Activated T-helper 1 cell treated with anti-CD3 and anti-CD28 coated beads, Interleukin-2, amount 50 U/mL, for 16 hours (primary cell): ENCODE measurements at places on chromosomes 16 and 17.

GRCh38 chr17:5234645-5235576 is at the start of gene SCIMP:
TSS of gene SCIMP (minus strand) at chr17:5234860. CDS start at chr17:5234755, 105 bp downstream.
- DNase-seq, result no peak

GRCh38 chr17:48997103-48997826 is at the start of gene IGF2BP1:
TSS of gene IGF2BP1 (plus strand) at chr17:48997385. CDS start at chr17:48997746, 361 bp downstream.
- DNase-seq, result no peak

DNA sequence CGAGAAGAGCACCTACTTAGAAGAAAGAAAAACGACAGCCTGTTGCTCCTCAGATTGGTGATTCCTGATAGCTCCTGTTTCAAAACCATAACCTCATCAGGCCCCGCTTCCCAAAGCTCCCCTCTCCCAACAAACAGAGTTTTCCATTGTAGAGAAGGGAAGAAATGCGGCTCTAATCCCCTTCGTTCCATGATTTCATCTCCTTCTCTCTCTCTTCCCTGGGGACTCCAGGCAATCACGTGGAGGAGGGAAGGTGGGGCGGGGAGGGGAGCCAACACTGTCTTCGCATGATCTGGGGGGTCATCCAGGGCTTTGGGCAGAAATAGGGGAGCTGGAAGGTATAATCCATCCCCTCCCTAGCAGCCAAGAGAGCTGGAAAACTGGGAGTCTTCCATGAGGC is 43.4 kb downstream of the MEOX1 start:
- no peak for DNase-seq

DNA sequence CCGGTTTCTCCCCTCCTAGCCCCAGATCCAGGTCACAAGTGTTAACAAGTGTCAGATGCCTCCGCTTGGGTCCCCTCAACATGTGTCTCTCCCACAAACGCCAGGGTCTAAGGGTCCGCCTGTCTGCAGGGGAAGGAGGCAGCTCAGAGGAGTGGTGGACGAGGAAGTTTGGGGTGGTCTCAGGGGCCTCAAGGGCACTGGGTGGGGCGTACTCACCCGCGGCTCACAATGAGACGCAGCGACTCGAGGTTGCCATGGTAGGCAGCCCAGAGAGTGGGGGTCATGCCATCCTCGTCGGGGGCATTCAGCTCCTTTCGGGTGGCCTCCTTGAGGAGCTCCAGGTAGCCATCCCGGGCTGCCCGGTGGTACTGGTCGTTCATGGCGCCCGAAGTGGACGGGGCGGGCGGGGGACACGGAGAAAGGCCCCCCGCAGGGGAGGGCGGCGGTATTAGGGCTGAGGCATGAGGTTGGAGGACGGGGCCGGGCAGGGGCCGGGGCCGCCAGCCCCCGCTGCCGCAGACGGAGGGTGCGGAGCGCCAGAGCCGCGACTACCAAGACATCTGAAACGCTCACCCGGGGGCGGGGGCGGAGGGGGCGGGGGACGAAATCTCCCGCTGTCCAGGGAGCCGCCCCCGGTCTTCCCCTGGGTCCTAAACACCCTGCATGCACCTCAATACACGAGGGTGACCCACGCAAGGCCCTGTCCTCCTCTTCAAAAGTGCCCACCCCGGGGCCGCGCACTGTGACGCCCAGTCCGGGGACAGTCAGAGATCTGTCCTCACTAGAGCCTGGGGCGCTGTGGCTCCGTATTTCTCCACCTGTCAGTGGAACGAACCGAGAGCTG is at the start of gene USH1G:
Gene USH1G (minus strand): TSS at position 562 of the 844 bp plus-strand sequence. CDS start 182 bp downstream, at position 380.
- DNase-seq, result no peak

- DNase-seq, result no peak
These were observed 3.4 kb upstream of the ENGASE start for GRCh38 chr17:79071161-79071740.

DNA sequence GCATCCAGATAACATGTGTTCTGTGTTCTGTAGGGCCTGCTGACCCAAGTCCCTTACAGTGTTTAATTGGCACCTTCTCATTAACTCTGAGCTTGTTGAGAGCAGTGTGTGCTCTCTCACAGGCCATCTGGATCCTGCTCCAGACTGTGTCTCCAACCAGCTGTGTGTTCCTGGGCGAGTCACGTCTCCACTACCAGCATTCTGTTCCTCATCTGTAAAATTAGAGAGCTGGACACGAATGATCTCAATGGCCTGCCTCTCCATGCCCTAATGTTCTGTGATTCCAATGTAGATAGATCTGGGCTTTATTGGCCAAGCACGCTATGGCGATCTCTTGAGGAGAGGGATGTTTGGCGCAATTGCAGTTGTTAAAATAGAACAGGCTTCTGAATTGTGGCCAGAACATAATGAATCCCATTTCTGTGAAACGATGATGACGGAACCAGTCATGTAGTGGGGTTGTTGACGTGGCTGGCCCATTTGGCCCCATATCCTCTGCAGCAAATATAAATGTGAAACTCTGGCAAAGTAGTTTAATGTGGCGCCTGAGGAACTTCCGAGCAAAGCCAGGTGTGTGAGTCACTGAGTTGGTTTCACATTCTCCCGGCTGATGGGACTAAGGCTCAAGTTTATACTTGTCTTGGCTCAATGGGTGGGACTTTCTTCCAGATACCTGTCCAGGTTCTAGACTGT is 22.2 kb downstream of the TBX4 start:
- no peak for DNase-seq

GRCh38 chr17:15238676-15239422 is 26.3 kb downstream of the PMP22 start:
- no peak for DNase-seq

DNA sequence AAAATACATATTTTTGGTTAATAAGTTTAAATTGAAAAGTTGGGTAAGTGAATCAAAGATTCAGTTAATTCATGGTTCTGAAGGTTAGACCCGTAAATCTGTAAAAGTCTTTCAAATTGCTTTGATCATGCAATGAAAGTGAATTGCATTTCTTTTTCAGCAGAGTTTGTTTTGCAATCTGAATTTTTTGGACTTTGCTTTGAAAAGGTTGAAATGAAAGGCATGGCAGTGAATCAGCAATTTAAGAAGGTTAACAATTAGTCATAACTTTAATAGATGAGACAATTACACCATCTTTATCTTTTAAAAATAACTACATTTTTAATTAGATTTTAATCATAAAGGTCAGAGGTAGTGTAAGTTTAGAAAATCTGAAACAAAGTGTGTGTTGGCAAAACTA is 310.9 kb upstream of the KCNJ16 start:
- DNase-seq, result no peak

- DNase-seq, result no peak
These were observed 55.8 kb downstream of the KSR1 start for GRCh38 chr17:27512031-27512430.

DNA sequence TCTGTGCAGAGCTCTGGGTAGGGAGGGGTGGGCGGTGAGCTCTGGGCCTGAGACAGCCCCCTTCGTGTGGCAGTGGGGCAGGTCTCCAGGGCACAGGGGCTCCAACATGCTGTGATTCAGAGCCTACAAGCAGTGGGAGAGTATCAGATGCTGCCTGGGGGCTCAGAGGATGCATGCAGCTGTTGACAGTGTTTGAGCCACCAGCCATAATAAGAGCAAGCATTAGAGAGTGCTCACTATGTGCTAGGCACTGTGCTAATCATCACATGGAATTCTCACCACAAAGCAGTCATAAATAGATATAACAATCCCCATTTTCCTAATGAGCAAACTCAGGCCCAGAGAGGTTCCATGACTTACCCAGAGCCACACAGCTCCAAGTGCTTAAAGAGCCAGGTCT is 8.1 kb downstream of the PDK2 start:
- DNase-seq, result no peak

DNA sequence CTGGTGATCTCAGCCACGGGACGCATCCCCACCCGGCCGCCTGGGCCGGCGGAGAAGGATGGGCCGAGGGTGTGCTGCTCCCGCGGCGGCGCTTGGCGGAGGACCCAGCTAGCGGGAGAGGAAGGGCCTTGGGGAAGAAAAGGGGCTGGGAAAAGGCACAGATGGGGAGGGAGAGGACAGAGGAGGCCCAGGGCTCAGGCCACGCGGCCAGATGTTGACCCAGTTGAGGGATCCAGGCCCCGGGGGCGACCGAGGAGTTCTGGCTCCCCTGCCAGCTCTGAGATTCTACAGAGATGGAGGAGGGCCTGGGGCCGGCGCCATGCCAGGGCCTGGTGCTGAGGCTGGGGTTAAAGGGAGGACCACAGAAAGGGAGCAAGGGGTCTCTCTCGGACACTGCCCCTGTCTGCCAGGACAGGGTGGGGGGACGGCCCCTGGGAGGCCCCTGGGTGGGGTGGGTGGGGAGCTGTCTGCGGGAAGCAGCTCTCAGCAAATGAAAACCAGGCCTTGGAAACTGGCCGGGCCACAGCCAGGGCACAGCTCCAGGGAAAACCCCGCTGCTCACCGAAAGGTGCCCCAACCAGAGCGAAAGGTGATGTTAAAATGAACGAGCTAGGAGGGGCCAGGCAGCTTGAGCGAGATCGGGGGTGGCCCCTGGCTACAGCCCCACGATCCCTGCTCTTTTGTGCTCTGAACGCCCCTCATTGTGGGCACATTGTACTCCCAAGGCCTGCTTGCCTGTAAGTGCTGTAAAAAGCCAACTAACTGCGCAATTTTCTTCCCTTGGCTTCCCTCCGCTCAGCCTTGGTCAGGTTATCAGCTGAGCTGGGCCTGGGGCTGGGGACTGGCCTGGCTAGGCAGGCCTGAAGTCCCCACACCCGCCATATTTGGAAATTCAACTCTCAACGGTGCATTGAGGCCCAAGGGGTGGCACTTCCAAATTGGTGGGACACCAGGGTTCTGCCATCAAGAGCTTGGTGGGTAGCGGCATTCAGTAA is 191.4 kb downstream of the ZNF423 start:
- DNase-seq, result no peak

- no peak for DNase-seq
These were observed 7.2 kb downstream of the GRB2 start for GRCh38 chr17:75398279-75398678.

GRCh38 chr17:67993153-67993997 is 2.9 kb downstream of the C17orf58 start:
- peak; percentile 38 for DNase-seq

DNA sequence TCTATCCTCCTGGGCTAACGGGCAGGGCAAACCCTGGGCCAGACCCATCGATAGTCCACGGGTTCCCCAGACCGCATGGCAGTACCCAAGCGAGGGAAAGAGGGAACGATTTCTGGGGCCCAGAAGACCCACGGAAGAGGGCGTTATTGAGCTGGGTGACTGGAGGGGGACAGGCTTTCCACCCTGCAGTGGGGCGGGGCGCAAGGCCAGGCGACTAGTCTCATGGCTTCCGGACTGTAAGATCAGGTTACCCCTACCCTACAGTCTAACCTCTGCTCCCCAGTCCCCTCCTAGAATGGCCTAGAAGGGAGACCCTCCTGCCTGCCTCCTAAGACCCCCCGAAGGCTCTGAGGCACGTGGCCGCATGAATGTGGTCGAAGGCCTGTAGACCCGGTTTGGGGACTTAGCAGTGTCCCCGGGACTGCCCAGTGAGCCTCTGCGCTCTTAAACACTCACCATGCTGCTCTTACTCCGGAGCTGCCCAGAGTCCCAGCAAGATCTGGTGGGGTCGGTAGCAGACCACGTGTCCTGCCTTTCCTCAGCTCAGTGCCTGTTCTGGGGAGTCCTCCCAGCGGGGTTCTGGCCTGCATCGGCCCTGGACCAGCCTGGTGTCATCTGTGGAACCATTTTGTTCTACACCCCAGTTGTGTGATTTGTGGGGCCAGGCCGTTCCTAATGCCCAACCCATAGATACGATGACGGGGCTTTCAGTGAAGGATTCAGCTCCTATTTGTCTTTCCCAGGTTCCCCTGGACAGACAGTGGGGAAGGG is 13.2 kb upstream of the AURKB start:
- DNase-seq, result peak; percentile 21

DNA sequence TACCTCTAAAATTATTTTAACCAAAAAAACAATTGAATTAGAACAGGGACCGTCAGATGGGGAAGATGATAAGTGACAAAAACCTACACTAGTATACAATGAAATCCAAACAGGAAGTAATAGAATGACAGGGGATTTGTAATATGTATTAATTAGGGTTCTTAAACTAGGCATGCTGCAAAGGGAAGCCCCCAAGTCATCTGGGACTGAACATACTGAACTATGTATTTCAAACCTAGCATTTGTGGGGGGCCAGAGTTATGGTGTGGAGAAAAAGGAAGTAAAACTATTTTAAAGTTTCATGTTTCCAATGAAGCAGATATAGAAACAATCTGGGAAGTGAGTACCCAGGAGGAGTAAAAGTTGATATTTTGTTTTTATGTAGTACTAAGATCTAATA is 133.2 kb upstream of the HS3ST3A1 start:
- no peak for DNase-seq

DNA sequence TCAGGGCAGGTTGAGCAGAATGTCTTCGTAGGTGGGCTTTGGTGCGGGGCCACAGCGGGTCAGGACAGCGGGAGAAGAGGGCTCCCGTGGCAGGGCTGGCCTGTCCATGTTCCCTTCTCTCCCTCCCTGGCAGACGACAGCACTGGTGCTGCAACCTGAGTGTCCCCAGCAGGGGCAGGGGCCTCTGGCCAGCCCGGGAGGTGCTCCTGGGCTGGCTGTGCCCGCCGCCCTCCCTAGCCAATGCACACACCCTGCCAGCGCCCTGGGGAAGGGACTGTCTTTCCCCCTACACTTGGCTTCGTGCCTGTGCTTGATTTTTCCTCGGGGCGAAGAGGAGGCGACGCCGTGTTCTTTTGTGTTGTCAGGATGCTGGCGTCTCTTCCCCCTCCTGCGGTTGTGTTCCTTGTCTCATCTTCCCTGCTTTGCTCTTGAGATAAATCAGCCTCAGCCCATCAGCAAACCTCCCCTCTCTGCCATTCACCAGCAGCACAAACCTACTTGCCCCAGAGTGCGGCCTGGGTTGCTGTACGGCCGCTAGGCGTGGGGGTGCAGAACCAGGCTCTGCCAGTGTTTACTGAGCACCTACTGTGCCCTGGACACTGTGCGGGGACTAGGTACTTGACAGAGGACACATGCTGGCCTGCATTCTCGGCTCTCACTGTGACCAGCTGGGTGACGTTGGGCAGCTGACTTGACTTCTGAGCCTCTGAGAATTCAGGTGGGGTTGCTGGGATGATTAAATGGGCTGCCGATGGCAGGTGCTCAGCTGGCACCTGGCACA is 237.3 kb upstream of the CIBAR2 start:
- DNase-seq, result no peak

- no peak for DNase-seq
These were observed 23.4 kb upstream of the PHKG2 start for GRCh38 chr16:30724641-30725417.

- no peak for DNase-seq
These were observed 66.4 kb downstream of the METRNL start for GRCh38 chr17:83145831-83146230.
